Vein endothelial cell (primary cell): ENCODE measurements at places on chromosomes 3 and 15. TPM values are rescaled to one million over a fixed set of nuclear protein-coding genes. Genes with fewer than 3 reads are reported as not detected.

Gene TMC3
- not detected in 2 replicates for total RNA-seq

Gene SENP7
- 15.0 and 17.4 TPM in 2 replicates for total RNA-seq

Gene RAB7A
- 89.5 and 91.0 TPM in 2 replicates for total RNA-seq

Gene MST1R
- 0.29 and 0.33 TPM in 2 replicates for total RNA-seq

Gene SCAMP2
- 37.0 and 37.2 TPM in 2 replicates for total RNA-seq

Gene THAP10
- total RNA-seq: 1.6 and 2.8 TPM in 2 replicates

Gene HES1
- 48.1 and 64.3 TPM in 2 replicates for total RNA-seq

Gene CRYBG3
- 21.9 and 28.1 TPM in 2 replicates for total RNA-seq

Gene ERICH6
- total RNA-seq: not detected in 2 replicates

Gene PCOLCE2
- total RNA-seq: 0.19 TPM in 1 of 2 replicates, not detected in the other

Gene MCTP2
- 2.9 and 3.2 TPM in 2 replicates for total RNA-seq

Gene ARL6
- 5.9 and 7.7 TPM in 2 replicates for total RNA-seq

Gene CKMT1B
- not detected in 2 replicates for total RNA-seq

Gene NCKIPSD
- 9.6 and 13.4 TPM in 2 replicates for total RNA-seq

Gene NRG4
- total RNA-seq: not detected in 2 replicates

Gene PIGB
- total RNA-seq: 12.4 and 18.4 TPM in 2 replicates

Gene COX5A
- 64.3 and 68.1 TPM in 2 replicates for total RNA-seq

Gene GRAMD2A
- 0.33 TPM in 1 of 2 replicates, not detected in the other for total RNA-seq

Gene NANOGP8
- total RNA-seq: 0.38 TPM in 1 of 2 replicates, not detected in the other
